H1 (cell line): ENCODE measurements at places on chromosomes 2 and 18. TPM values are rescaled to one million over a fixed set of nuclear protein-coding genes. Genes with fewer than 3 reads are reported as not detected.

DNA sequence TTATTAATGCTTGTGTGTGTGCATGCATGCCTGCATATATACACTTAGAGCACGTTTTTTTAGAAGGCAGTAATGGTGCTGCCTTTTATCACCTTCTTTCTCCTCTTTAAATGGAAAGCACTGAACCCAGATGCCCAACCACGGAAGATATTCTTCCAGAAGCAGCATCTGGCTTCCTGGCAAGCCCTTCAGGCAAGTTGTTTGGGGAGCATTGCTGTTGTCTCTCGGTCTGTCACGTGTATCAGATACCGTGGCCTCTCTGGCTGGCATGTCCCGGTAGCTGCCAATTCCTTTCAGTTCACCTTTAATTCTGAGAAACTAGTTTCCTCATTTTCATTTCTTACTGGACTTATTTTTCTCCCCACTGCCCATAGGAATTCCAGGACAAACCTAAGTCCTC lies 587.8 kb downstream of the ARHGAP15 start:
- no peak for DNase-seq

DNA sequence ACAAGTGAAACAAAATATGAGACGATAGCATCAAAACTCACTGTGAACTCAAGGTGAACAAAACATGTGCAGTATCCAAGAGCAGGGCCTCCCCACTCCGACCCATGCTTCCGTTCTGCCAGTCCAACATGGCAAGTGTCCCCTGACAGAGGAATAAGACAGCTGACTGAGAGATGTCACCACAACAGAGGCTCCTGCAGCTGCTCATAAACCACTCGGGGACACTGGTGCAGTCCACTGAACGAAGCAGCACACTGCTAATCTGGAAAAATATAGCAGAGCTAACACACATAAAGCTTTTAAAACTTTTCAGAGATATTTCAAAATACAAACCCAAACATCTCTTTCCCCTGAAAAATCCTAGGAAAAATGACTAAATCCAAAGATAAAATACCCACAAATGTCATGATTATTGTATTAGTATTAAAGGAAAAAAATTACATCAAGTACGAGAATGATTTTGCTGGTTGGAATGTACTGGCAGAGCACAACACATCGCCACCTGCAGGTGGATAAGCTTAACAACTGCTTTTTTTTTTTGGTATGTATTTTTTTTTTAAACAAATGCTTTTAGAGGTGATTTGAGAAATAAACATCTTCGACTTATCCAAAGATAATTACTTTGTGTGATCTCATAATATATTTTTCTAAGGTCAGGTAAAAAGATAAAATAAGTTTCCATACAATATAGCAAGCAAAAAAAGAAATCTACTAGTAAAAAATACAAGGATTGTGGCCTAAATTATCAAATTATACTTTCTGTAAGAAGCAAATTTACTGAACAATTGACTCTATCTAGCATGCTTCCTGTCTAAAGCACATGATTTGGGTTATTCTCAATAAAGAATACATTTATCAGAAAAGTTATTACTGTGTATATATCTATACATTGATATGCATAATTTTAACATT lies 18.6 kb downstream of the THADA start:
- no peak for DNase-seq

- DNase-seq = no peak
These were observed 8.0 kb downstream of the ZNF516 start for GRCh38 chr18:76487070-76487469.

DNA sequence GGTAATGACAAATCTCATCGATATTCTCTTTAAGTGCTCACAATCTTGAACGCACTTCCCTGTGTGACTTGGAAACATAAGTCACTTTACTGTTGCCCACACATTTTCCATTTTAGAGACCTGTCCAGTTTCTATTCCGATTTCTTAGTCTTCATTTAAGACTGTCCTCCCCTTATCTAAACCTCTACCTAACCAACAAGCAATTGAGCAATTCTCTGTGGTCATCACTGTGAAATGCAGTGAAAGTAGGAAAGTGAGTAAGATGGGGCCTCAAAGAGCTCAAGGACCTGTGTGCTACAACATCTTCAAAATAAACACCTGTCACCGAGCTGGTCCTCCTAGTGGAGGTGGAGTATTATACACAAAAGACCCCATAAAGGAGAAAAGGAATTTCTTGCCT lies 184.4 kb downstream of the CNTNAP5 start:
- no peak for DNase-seq

DNA sequence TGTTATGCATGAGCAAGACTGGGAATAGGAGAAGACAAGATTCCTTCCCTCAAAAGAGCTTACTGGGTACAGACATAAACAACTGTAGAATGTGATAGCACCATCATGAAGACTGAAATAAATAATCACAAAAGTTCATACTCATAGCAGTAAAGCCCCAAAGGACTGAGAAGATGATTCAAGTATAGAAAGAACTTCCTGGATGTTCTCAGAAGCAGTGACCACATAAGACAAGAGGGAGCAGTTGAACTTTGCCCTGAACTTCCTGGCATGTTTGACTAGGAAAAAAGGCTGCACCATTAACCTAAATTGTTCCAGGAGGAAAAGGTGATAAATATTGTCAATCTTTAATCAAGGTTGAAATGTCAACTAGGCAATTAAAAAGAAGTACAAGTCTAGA lies 57.8 kb upstream of the CCDC141 start:
- DNase-seq = no peak

DNA sequence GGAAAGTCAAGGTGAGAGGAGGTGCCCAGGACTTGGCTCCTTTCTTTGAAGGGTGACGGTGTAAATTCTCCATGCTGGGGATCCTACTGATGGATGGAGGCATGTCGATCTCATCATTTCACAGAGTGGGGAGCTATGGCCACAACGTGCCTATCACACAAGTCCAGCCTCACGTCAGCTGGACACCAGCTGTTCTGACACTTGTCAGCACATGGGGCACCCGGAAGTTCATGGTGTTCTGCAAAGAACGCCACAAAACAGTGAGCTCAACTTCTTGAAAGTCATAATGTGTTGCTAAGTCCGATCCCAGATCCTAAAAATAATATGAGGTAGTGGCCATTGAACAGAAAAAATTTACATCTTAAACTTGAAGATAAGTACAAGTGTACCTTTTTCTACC lies 12.3 kb downstream of the PAX8 start:
- DNase-seq = no peak

DNA sequence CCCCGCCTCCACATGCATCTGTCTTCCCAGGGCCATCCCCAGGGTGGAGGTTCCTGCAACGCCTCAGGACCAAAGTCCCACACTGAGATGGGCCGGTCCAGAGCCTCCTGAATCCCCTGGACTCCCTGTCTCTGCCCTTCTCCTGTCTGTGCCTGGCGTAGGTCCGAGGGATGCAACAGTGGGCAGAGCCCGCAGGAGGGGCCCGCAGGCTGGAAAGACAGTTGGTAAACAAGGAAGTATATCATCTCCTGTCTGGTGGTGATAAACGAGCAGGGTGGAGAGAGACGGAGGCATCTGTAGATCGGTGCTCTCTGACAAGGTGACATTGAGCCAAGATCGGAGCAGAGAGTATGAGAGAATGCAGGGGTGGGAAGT lies 72.6 kb upstream of the RAB6C start:
- peak; percentile 30 for DNase-seq

GRCh38 chr18:45173327-45173726 lies 441.9 kb upstream of the SLC14A2 start:
- no peak for DNase-seq

- DNase-seq = no peak
These were observed 49.9 kb upstream of the GALR1 start for GRCh38 chr18:77199707-77200106.

The CCL20 gene
- not detected in 2 replicates for total RNA-seq

DNA sequence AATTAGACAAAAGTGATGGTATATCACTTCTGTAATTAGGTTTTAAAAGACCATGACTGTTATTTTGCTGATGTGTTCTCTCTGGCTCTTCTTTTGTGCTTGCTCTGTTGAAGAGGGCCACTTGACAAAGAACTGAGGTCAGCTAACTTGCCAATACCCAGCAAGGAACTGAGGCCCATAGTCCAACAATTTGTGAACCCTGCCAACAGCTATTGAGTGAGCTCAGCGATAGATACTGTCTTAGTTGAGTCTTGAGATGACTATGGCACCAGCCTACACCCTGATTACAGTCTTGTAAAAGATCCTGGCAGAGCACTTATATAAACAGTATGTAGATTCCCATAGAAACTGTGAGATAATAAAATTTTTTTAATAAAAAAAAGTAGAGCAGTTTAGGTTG lies 103.0 kb downstream of the BMPR2 start:
- DNase-seq = no peak

The NT5DC4 gene
- total RNA-seq = not detected in 2 replicates

The LONRF2 gene
- 0.42 and 0.74 TPM in 2 replicates for total RNA-seq

DNA sequence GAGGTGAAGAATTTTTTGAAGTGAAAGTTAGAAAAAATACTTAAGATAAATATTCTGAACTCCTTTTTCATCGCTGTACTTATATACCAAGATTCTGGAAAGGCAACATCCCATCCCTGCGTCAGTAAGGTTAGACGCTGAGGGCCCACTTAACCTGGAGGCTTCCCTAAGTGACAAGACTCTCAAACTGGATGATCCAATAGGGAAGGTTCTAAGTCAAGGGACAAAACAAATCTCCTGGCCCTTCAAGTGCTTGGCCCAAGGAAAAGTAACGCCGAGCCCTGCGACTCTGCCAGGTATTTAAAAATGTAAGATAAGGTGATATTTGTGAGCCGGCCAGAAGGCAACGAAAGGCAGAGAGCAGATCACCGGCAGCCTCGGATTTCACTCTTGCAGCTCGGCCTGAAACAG lies 1.3 kb downstream of the STK39 start:
- DNase-seq = no peak

DNA sequence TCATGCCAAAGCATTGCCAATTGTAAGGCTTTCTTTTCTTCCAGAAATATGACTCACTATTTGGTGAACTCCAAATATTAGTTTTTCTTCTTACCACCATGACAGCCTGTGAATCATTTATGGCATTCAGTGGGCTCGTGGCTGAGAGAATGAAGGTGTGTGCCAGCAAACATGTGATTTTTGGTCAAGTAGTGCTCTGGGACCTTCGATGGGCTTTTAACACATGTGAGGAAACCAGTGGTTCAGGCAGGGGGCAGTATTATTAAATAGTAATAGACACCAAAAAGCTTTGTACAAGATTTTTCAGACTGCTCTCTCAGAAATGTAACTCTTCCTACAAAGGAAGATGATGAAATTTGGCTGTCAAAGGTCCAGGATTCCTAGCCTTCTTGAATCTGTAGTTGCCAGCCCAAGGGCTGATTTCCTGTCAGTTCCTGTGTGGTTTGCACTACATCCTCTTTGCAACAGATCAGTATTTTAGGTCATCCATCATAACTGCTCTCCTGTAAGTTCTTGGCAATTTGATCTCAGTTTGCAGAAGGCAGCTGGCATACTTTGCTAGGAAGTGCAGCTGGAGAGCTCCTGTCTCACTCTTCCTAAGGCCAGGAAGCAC lies 64.3 kb downstream of the BABAM2 start:
- no peak for DNase-seq

DNA sequence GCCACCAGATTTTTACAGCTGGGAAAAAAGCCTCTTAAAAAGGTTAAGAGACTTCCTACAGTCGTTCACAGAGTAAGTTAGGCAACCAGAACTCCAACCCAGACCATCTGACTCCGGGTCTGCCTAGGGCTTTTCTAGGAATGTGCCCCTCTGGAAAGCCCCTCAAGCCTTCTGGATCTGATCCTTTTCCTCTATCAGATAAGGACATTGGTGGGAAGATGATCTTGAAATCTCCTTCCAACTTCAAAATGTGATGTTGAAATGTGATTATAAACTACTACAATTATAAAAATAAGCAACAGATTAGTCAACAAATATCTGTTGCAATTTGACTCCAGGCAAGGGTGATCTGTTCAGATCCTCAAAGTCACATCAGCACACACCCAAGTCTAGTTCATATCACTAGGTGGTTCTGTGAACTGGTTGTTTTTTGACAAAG lies 270.4 kb downstream of the ARHGAP15 start:
- DNase-seq = no peak

GRCh38 chr18:52723550-52723970 lies 383.6 kb downstream of the DCC start:
- no peak for DNase-seq

DNA sequence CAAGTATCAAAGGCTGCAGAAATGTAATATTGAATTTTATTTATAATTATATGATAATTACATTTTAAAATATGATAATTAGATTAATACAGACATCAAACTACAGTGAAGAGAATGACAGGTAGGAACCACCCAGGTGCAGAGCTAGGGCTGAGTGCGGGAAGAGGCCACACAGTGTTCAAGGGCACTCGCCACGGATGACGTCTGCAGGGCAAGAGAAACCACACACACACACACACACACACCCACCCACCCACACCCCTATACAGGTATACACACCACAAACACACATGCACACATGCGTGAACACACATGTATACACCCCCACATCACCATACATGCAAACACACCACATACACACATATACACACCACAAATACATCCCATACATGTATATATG lies 41.2 kb downstream of the MBP start:
- DNase-seq = no peak

GRCh38 chr2:176533505-176534193 lies 264.4 kb downstream of the MTX2 start:
- no peak for DNase-seq

- no peak for DNase-seq
These were observed 95.2 kb upstream of the BOD1L2 start for GRCh38 chr18:57051657-57052044.

- no peak for DNase-seq
These were observed 230.6 kb downstream of the PRKCE start for GRCh38 chr2:45881970-45882581.

DNA sequence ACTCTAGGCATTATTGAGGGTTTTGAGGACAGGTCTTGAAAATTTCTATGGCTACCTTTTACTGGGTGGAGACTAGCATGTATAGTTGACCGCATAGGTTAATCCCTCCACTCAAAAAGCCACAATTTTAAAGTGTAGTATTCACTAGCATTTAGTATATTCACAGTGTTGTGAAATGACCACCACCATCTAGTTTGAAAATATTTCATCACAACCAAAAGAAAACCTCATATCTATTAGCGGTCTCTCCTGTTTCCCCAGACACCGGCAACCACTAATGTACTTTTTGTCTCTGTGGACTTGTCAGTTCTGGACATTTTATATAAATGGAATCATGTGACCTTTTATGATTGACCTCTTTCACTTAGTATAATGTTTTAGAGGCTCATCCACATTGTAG lies 53.9 kb downstream of the MSH2 start:
- no peak for DNase-seq

The SPP2 gene
- not detected in 2 replicates for total RNA-seq

- no peak for DNase-seq
These were observed 35.8 kb downstream of the FMNL2 start for GRCh38 chr2:152370783-152371182.

The HDLBP gene
- total RNA-seq = 329 and 360 TPM in 2 replicates

DNA sequence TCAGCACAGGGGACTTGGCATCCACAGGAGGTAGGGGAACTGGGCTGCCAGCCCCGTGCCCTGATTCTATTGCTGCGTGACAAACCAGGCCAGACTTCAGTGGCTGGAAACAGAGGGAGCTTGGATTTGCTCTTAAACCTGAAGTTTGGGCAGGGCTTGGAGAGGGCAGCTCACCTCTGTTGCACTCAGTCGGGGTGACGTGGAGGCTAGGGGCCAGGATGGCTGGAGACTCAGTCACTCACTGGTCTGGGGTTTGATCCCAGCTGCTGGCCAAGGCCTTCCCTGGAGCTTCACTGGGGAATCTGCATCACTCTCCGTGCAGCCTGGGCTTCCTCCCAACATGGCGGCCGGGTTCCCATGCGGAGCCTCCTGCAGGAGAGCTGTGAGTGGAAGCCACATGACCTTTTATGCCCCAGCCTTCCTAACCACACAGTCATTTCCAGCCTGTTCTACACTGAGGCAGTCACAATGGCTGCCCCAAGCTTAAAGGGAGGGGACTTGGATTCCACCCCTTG lies 175.2 kb upstream of the HDAC4 start:
- DNase-seq = no peak

The LRP2 gene
- total RNA-seq = 2.4 and 2.9 TPM in 2 replicates

The RUFY4 gene
- 0.32 TPM in 1 of 2 replicates, not detected in the other for total RNA-seq

The TOGARAM2 gene
- total RNA-seq = 0.59 and 1.4 TPM in 2 replicates
